ENCODE measurements at places on chromosomes 3 and 15.

DNA sequence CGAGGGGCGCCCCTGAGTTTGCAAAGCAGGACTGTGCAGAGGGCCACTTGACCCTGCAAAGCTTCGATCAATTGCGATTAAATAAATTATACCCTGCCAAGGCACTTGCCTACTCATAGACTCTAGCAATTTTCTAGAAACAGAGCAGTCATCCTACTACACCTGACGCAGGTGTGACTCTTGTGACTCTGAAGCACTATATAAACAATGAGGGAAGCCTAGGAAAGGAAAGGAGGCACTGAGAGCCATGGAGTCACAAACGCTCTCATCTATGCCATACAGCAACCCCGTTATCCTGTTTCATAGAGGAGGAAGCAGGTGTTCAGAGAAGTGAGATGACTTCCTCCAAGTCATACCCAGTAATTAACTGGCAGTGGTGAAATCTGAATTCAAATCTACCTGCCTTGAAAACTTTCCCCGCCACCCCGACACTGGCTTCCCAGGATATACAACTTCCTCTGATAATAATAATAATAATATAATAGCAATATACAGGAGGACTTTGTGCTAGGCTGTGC is 14.4 kb downstream of the ARHGEF3 start:
- no peak for DNase-seq

- DNase-seq: no peak
Measured at GRCh38 chr15:71447328-71448250, 332.3 kb downstream of the THSD4 start.

- DNase-seq: peak; percentile 56
Measured at GRCh38 chr15:83207660-83208366, at the start of gene HDGFL3. Gene HDGFL3, minus strand, starts transcription at chr15:83207823. Its CDS starts 409 bp downstream, at chr15:83207414.

DNA sequence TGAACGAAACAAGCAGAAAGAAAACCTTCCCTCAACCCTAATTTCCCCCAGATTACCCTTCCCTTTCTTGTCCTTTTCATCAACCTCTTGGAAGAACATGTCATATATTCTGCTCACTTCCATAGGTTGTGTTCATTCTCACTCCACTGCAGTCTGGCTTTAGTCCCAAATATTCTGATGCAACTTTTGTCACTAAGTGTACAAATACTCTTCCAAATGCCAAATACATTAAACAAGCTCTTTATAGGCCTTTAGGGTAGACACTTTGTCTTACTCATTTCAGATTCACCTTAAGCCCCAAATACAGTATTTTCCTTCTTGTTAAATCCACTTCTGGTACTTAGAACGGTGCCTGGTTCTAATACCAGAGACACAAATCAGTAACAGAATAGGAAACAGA is 406.5 kb upstream of the CDIN1 start:
- no peak for DNase-seq

GRCh38 chr3:175573226-175573625 is 714.1 kb downstream of the NAALADL2 start:
- DNase-seq: no peak

DNA sequence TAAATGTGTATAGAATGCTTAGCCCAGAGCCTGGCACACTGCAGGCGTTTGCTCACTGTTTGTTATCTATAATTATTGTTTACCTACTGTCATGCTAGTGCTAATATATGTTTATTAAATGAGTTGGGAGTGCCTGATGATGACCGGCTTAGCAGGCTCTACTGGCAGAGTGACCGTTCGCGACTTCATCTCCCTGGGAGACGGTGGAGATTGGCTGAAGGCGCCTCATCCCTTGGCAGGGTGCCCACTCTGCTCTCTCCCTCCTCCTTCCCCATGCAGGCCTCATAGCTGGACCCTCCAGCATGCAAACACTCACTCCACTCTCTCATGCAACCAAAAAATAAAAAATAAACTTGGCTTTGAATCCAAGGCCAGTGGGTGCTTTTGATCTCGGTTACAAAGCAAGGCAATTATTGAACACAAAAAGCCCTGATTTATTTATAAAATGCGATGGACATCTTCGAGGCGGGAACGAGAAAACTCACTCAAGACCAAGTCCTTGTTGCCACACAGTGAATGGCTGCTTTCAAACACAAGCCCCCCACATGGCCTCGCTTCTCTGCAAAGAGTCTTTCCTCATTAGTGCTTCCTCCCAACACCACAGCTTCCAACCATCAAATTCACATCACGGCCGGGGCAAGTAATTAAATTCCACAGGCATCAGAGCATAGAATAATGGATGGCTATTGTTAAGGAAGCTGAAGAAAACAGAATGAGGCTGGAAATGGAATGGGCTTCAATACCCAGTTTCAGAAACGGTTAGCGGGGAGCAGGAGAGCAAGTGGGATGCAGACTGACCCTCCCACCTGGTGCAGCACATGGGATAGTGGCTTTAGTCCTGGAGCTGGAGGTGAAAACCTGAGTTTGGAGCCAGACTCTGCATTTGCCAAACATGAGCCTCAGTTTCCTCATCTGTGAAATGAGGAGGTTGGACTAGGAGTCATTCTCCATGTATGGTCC is 135.7 kb upstream of the RAD18 start:
- DNase-seq: no peak

GRCh38 chr3:16260046-16260445 is 4.7 kb downstream of the DPH3 start:
- no peak for DNase-seq

GRCh38 chr3:13662238-13662847 is 113.4 kb downstream of the FBLN2 start:
- DNase-seq: no peak

Measured in NT2/D1 (cell line).